ENCODE measurements at places on chromosomes 5 and 9.

DNA sequence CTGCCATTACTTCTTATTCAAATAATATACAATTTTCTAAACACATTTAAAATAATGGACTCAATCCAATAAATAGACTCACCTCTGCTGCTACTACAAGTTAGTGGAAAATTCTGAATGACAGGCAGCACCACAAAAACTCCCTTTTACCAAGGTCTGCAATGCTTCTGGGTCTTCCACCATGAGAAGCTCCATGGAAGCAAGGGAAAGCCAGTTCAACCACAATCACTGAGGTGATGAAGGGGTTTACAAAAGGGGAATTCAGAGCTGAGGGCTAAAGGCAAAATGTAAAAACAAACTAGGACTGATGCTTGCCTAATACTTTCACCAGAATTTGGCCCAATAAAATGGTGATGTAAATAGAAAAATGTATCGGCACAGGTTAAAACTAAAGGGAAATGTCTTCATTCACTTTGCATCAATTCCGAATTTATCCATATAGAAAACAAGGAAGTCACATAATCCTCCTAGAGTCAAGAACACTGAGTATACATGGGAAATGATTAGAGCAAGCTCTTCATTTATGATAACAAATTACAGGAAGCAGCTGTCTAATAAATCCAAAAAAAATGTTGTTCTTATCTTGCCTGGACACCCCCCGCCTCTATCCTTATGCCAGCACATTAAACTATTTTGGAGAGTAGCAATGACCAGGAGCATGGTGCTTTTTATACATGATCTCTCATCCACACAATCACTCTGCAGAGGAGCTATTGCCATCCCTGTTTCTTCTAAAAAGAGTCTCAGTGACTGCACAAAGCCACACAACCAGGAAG, 66.3 kb upstream of the NFIB start:
- no peak for DNase-seq

DNA sequence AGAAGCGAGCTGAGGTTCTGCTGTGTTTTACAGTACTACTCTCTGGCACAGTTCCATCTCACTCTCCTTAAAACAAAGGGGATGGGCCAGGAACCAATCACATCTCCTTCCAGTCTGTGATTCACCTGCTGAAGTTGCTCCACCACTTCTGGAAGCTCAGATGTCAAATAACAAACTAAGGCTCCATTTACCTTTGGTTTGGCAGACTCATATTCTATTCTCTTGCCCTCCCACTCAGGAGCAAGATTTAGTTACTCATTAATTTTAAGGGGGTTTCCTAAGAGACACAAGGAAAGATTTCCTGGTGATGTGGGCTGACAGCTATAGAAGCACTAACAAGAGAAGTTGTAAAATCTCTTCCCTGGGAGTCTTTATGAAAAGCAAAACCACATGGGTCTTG, 37.8 kb upstream of the KIF2A start:
- DNase-seq = no peak

DNA sequence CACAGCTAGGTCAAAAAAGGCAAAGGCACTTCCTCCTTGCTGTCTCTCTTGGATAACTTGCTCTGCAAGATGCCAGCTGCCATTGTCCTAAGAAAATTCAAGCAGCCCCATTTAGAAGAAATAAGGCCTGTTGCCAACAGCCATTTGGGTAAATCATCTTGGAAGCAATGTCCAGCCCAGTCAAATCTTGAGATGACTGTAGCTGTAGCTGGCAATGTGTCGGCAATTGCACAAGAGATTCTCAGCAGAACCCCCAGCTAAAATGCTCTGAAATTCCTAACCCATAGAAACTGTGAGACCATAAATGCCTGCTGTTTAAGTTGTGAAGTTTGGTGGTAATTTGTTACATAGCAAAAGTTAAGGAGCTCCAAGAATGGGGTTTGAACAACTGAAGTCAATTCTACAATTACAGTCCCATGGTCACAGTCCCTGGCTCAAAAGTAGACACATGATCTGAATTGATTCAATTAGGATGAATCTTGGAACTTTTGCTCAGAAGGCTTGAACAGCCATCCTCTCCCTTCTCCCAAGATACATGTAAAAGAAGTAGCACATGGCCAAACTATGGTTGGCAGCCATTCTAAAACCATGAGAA, 151.1 kb downstream of the MPDZ start:
- no peak for DNase-seq

DNA sequence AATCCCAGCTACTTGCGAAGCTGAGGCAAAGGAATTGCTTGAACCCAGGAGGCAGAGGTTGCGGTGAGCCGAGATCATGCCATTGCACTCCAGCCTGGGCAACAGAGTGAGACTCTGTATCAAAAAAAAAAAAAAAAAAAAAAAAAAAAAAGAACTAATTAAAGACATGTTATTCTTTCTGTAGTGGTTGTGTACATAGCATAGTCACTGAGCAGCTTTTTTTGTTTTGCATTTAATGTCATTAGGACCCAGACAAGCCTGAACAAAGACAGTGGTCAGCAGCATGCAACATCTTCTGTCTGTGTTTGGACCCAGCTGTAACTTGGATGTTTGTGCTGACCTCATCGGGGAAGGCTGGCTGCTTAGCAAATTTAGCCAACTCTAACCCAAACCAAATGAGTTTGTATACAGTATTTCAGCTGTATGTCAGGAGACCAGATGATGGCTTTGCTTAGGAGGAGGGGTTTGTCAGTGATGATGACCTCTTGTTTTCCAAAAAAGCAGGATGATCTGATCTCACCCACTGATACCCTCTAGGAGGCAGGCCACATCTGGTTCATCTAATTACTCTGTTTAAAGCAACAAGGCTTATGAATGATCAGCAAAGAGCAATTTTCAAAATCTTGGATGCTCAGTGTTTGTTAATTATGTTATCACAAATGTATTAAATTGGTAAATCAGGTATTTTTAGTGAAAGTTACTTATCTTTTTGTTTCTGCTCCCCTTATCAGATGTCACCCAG, 39.5 kb downstream of the SNCAIP start:
- no peak for DNase-seq

DNA sequence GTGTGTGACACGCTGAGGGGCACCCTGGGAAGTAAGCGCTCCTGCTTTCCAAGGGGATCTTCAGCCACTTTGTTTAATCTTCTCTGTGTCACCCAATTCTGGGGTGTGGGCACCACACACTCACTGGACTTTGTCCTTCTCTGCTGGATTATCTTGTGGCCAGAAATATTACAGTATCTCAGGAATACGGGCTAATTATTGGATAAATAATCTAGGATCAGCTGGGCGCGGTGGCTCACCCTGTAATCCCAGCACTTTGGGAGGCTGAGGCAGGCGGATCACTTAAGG, 50.9 kb downstream of the COL5A1 start:
- DNase-seq = no peak

Data from WTC11 (cell line).